ENCODE measurements at places on chromosomes 3 and 15.

GRCh38 chr3:146968204-146968651 is 363.1 kb upstream of the PLSCR5 start:
- no peak for DNase-seq

- DNase-seq = no peak
Observed at GRCh38 chr3:142910280-142910679, 21.4 kb upstream of the PCOLCE2 start.

GRCh38 chr3:94356581-94356980 is 293.7 kb downstream of the NSUN3 start:
- DNase-seq = no peak

GRCh38 chr15:74723754-74724334 is 1.5 kb downstream of the CYP1A1 start:
- DNase-seq = no peak

DNA sequence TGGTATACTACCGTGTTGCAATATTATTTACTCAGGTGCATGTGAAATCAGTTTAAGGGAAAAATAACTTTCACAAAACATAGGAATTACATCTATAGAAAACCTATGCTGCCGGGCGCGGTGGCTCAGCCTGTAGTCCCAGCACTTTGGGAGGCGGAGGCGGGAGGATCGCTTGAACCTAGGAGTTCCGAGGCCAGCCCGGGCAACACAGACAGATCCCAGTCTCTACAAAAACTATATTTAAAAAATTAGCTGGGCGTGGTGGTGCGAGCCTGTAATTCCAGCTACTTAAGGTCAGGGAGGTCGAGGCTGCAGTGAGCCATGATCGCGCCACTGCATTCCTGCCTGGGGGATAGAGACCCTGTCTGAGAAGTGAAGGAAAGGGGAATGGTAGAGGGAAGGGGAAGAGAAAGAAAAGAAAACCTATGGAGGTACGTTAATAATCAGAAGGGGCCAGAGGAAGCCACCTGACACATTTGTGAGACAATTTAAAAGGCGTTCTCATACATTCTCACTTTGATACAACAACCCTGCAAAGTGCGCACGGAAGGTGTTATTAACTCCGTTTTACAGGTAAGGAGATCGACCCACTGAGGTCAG is 456 bp upstream of the TMEM62 start:
- peak; percentile 27 for DNase-seq

GRCh38 chr3:125003369-125003853 is 52.4 kb downstream of the HEG1 start:
- no peak for DNase-seq

DNA sequence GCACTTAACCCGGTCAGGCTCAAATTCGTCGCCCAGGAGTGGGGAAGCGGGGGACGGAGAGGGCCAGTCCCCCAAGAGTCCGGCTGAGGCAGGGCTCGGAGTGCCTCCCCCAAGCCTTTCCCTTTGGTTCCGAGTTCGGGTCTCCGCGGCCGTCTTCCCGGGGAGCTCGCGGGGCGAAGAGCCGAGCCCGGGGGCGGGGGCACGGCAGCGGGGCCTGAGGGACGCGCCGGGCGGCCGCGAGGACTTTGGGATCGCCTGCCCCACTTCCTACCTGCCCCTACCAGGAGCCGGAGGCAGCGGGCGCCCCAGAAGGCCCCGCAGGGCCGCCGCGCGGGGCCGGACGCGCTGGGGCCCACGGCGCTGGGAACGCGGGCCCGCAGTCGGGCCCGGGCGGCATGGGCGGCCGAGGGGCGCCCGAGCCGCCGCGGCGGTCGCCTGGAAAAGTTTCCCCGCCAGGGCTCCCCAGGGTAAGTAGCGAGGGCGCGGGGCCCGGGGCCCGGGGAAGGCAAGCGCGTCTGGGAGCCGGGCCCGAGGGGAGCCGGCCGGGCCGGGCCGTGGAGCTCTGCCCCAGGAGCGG is 2.8 kb downstream of the FURIN start:
- DNase-seq = peak; percentile 20

- no peak for DNase-seq
Observed at GRCh38 chr3:49841806-49842205, 14.6 kb downstream of the TRAIP start.

- no peak for DNase-seq
Observed at GRCh38 chr3:123730829-123731228, 146.0 kb upstream of the HACD2 start.

GRCh38 chr3:96863129-96863740 is 48.8 kb downstream of the EPHA6 start:
- DNase-seq = no peak

DNA sequence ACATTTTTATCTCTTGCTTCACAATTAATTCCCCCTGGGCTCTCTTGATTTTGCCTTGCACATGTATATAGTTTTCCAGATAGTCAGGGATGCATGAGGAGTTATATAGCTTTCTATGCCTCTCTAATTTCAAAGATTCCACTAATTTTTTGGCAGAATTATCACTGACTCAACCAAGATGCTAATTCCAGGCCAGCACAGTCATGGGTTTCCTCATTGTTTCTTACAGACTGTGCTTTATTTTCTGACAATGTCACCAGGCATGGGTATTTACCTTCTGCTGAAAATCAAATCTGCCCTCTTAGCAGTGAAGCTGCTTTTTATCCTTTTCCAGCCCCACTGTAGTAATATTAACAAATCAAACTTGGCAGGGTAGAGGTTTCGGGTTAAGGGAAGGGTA is 1520.6 kb upstream of the CADM2 start:
- no peak for DNase-seq

GRCh38 chr3:46368569-46368968 is 2.2 kb upstream of the CCR5 start:
- DNase-seq = no peak

DNA sequence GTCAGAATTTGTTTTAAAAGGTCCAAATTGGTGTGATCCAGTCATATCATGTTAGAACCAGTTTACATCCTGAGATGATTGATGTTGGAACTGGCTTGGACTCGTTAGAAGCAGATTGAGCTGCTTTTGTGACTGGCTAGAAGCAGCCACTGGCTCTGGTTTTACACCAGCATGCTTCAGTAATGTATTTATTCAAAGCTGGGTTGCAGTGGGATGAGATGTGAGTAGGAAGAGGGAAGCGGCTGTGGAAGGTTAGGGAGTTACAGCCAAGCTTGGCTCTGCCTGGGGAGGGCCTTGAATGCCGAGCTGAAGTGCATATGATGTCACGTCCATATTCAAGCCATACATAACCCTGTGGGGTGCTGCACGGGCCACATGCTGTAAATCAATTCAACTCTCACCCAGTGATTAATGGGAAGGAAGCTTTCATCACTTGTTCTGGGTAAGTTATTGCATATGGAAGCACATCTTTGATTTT is 104.0 kb upstream of the SMAD3 start:
- DNase-seq = no peak

GRCh38 chr15:49669288-49669687 is 48.4 kb downstream of the DTWD1 start:
- DNase-seq = no peak

DNA sequence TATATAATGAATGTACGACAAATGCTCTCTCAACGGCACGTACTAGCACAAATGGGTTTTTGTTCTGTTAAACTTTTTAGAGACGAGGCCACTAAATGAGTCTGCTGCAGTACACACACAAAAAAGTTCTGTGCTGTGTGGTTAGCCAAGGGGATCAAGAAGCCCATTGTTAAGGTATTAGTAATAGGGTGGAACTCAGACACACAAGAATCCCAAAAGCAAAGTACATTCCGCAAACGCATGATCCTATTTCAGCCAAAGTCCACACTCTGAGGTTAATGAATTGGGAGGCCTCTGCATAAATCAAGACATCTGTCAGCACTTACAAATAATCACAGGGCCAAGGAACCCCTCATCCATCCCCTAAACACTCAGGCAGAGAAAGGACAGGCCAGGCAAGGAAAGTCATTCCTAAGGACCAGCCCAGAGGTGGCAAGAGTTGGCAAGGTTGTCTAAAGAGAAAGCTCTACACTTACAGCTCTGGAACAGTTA is 12.1 kb downstream of the OSBPL10 start:
- DNase-seq = no peak

DNA sequence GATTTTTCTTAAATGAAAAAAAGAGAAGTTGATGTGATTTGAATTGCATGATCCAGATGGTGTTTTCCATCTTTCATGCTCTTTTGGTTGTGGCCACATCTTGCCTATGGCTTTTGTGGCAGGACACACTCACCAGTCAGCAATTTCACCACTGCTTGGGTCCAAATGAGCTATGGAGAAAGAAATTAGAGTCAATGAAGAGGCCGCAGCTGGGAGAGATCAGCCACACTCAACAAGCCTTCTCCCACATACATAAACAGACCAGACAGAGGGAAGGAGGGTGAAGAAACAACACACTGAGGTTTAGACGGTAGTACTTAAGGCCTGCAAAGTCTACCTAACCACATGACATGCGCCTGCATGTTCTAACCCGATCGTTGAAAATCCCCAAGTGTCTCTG is 110.7 kb upstream of the CDIN1 start:
- DNase-seq = no peak

- DNase-seq = no peak
Observed at GRCh38 chr3:121517953-121518655, 27.7 kb downstream of the POLQ start.
